ENCODE measurements at places on chromosomes 2 and 18.
A peak's percentile ranks its signal among the peaks of the same experiment; 100 is the strongest.

- peak; percentile 12 for DNase-seq
Observed at GRCh38 chr2:29923110-29923721, 1.8 kb upstream of the ALK start.

DNA sequence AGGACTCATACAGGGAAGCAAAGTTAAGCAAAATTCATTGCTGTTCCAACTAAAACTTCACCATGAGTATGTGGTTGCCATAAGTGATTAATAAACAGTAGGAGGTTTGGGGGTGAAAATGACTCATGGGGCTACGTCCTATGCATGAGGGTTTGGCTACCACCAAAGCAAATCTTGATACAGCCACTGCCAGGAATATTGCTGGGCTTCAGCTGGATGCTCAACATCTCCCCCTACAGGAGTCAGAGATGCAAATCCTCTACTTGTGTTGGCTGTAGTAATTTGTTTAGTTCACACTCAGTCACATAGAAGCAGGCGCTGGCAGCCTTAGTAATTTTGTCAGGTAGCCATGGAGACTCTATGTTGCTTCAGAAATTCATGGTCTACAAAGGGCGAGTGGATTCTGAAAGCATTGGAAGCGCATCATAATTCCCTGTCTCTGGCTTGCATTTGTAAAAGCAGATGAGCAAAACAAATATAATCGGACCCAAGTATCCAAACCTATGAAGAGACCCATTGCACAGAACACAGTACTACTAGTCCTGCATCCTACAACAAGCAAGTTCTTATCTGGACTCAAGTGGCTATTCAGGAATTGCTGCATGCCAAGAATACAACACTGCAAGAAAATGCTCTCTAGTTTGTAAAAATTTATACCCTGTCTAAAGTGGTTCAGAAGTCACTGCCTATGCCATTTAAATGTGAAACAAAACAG, 76.0 kb downstream of the CD28 start:
- DNase-seq: peak; percentile 81

DNA sequence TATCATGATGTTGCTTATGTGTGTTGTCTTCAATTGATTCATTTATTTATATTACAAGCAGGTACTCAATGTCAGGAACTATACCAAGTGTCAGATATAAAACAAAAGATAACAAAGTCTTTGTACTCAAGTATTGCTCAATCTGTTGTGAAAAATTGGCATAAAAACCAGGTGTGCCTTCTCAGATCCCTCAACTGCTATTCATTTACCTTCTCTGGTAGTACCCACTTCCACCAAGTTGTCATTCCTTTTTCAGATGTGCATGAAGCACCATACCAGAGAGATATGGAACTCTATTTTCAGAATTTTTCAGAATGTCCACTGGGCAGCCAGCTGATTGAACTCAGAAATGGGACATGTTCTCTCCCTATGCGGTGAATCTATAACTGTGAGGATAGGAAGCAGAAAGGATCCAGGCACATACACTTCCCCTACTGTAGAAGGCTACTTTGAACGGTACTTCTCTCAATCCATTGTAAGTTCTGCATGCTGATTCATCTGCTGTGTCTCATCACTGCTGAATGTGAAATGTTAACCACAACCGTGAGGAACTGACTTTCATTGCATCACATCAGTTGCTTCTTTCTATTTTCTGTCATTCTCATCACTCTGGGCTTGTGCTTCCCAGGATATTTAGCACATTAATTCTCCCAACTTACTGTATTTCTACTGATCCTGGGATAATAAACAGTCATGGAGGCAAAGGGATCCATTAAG, 1621.3 kb downstream of the SUCLG1 start:
- no peak for DNase-seq

DNA sequence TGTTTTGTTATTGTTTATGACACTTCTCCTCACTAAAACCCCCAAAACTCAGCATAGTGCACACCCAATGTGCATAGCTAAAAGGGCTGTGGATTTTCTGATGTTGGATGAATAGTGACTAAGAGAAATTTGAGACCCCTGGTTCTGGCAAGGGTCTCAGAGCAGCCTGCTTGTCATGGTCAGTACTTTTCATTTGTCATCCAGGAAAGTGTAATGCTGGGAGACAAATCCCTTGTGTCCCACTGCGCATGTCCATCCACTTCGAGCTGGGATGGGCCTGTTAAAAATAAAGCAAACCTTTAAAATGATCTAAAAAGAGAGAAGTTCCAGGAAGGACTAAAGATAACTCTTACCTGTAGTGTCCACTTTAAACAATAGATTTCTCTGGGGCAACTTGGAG, 46.9 kb upstream of the LYPD1 start:
- DNase-seq: no peak

GRCh38 chr2:98917031-98917471, 19.0 kb downstream of the CRACDL start:
- no peak for DNase-seq

GRCh38 chr2:112691881-112692281, 28.9 kb upstream of the NT5DC4 start:
- DNase-seq: no peak

DNA sequence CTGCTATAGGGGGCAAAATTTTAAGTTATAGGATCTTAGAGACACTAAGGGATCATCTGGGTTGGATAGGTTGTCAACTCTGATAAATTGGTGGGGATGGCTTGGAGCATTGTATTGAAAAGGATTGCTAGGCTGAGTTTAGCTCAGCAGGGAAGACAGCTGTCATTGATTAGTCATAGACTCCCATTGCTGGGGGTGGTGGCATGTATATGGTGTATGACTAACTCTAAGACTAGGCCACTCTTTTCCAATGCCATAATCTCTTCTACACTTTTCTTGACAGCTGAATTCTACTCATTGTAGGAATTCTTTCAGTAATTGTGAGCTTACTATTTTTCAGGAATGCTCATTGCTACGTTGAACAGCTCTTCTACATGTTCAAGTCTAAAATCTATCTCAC, 81.3 kb upstream of the PELI1 start:
- DNase-seq: peak; percentile 39

DNA sequence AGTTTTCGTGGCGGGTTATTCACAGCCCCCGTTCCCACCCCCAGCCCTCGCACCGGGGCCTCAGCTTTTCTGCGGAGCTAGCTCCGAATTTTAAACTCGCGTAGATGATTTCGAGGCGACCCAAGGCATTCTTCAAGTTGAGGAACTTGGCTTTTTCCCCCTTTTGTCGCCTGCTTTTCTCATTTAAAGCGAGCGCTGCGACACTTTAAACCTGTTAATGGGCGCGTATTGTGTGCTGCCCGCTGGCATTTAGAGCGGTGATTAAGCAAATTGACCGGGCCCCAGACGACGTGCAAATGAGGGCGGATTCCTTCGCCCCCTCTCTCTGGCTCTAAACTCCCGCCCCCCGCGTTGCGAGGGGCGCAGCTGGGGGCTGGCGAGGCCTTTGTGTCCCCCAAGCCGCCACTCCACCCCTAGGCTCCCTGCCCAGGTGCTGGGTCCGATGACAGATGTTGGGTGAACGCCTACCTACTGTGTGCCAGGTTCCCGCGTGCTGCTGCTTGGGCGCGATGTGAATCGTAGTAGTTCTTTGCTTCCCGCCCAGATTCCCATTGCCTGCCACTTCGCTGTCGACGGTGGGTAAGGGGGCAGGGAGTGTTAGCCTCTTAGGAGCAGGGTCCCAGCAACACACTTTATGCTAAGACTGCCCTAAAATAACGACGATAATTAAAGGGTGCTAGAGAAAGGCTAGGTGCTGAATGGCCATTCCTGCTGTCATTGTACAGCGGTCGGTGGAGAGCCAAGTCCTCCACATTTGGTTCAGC, 1.9 kb downstream of the TCF7L1 start:
- DNase-seq: no peak

All from stimulated activated CD4-positive, alpha-beta T cell treated with anti-CD3 and anti-CD28 coated beads, Interleukin-4, amount 100 ng/mL, for 4 hours (primary cell).